ENCODE measurements at places on chromosomes 5 and 9. TPM values are rescaled to one million over a fixed set of nuclear protein-coding genes. Genes with fewer than 3 reads are reported as not detected.

HSPB3 gene
- total RNA-seq = not detected

TRMO gene
- total RNA-seq = 24.1 TPM

ITK gene
- not detected for total RNA-seq

GDA gene
- 0.14 TPM for total RNA-seq

HRCT1 gene
- total RNA-seq = 0.34 TPM

ENTPD8 gene
- not detected for total RNA-seq

ASPN gene
- total RNA-seq = not detected
